ENCODE measurements at places on chromosomes 7 and 10.

DNA sequence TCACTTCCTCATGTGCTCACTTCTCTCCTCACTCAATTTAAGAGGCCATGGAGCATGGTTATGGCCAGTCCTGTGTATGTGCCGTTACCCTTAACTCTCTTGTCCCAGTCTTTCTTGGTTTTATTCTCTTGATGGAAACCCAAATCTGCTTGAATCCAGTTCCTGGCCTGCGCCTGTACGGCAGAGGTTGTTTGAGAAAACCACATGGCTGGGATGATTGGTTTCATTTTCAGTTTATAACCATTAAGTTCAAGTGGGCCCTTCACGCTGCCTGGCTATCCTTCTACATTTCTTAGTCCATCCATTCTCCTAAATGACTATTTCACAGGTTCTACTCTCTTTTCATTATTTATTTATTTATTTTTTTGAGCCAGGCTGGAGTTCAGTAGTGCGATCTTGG lies 1.6 kb upstream of the ZNF239 start:
- DNase-seq, result no peak

DNA sequence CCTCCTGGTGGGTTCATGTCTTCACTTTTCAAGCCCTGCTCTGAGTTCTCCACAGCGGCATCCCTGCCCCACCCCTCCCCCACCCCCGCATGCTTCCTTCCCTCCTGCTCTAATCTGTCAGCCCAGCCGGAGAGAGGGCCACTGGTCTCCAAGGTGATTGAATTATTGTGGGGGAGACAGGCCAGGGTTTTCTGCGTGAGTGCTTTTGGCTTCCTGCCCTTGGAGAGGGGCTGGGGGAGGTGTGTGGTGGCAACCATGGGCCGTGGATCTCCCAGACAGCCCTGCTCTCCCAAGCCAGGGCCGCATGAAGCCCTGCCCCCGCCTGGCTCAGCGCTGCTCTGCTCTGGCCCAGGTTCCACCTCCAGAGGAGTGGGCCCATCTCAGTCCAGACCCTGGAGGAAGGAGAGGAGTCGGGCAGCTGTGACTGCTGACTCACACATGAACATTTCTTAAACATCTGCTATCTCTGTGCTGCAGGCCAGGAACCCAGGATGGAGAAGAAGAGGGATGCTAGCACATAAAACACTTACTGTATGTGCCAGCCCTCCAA lies 109.9 kb downstream of the ZMIZ1 start:
- no peak for DNase-seq

DNA sequence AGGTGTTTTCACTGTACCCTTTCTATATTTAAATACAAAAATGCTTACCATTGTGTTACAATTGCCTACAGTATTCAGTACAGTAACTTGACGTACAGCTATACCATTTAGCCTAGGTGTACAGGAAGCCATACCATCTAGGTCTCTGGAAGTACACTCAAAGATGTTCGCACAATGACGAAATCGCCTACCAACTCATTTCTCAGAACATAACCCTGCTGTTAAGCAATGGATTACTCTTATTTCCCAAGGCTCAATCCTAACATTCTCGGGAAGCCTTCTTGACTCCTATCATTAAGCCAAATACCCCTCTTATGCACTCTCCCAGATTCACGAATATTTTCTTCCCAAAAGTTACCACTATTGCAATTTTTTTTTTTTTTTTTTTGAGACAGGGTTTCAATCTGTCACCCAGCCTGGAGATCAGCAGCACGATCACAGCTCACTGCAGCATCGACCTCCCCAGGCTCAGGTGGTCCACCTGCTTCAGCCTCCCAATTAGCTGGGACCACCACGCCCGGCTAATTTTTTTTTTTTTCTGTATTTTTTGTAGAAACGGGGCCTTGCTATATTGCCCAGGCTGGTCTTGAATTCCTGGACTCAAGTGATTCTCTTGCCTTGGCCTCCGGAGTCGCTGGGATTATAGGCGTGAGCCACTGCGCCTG lies 1.5 kb downstream of the CWF19L1 start:
- DNase-seq, result no peak

GRCh38 chr10:124116771-124117510 lies 23.5 kb upstream of the CHST15 start:
- no peak for DNase-seq

- DNase-seq, result no peak
Measured at GRCh38 chr7:123498031-123498430, 36.4 kb downstream of the IQUB start.

DNA sequence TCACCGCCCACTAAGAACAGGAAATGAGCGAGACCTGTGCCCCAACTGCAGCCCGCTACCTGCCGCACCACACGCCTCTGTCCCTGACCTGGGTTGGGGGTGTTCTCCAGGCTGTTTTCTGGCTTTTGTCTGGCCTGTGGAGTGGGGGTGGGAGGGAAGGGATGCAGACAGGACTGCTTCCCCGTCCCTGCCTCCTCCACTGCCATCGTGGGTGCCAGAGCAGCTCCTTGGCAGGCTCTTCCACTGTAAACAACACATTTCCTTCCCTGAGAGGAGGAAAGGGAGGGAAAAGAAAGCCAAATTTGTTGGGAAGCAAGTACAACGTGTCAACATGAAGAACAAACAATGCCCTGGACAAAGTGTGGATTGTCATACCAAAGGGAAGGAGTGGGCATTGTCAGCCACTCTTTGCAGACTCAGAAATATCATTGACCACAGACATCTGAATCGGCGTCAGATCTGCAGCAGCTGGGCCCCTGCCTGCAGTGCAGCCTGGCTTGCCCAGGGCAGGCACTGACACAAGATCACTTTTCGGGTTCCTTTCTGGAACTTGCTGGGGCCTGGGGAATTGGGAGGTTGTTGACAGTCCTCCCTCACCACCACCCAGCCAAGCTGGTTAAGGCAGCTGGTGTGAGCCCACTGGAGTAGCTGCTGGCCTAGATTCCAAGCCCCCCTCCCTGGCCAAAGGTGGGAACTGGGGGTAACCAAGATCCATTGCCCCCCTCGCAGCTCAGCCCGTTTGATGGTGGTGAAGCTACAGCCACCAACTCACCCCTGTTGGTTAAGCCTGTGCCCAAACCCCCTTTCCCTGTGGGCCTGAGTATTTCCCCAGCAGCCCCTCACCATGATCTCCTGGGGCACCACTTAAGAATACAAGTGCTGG lies 22.6 kb upstream of the TRIM8 start:
- no peak for DNase-seq

DNA sequence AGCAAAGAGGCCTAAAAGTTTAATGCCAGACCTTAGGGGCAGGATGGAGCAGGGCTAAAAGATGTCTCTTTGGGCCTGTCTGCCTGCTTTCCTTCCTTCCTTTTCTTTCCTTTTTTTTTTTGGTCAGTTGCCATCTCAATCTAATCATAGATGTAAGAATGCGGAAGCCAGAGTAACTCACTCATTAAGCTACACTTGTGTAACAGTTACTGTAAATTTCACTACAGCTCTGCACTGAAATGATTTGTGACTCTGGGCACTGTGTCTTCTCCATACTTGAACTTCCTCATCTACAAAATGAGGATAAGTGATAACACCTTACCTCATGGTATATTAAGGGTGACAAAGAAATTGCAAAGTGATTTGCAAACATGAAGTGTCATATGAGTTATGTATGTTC lies 75.5 kb upstream of the AGK start:
- DNase-seq, result no peak

- DNase-seq, result no peak
Measured at GRCh38 chr7:155935005-155935557, 122.8 kb upstream of the SHH start.

- DNase-seq, result no peak
Measured at GRCh38 chr10:61819208-61819607, 82.3 kb upstream of the ARID5B start.

GRCh38 chr7:117087639-117088396 lies 134.5 kb downstream of the ST7 start:
- no peak for DNase-seq

GRCh38 chr10:28711041-28711440 lies 33.7 kb downstream of the BAMBI start:
- no peak for DNase-seq

DNA sequence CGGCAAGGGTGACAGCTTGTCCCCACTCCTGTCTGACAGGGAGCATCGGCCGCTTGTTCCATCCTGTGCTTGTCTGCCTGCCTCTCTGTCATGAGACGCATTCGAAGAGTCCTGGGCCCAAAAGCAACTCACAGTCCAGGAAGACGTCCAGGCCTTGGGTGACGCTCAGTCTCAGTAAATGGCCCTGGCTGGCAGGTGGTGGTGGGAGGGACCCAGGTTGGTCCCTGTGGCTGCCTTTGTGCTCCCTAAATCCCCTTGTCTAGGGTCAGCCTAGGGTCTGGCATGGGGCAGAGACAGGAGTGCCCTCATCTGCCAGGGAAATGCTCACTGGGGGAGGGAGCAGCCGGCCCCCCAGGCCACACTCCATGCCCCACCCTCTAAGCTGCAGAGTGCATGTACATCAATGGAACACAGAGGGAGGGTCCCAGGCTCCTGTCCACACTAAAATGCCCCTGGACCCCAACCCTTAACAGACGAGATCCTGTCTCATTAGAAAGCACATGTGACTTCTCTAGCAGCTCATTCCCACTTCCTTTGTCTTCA lies 295.2 kb upstream of the ZNF32 start:
- DNase-seq, result no peak

- no peak for DNase-seq
Measured at GRCh38 chr7:131629217-131629882, 72.9 kb upstream of the PODXL start.

DNA sequence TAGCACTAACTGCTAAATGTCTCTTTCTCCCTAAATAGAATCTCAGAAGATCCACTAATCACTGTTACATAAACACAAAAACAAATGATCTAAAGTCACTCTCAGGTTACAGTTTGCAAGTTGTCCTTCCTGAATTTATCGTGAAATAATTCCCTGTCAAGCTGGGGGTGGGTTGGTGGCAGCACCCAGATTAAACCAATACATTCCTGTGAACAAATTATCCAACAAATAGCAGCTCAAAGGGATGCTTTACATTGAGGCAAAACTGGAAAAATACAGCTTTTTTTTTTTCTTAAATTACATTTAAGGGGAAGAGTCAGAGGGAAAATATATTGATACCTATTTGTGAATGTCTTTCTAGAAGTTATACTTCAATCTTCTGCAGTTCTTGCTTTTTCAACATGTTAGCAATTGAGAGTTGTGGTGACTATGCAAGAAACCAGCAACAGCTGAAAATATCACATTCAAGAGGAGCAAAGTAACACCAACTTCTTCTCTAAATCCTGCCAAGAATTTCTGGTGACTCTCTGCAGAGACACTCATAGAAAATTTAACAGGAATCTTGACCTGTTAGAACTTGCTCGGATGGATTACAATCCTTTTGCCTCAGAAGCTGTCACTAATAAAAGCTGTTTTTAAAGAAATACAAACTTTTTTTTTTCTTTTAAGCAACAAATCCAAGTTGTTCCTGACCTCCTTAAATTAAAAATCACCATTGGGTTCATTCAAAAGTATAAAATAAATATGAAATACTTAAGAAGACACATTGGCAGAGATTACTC lies 18.9 kb downstream of the LMOD2 start:
- no peak for DNase-seq

- no peak for DNase-seq
Measured at GRCh38 chr10:15137636-15138035, 30.9 kb downstream of the NMT2 start.

DNA sequence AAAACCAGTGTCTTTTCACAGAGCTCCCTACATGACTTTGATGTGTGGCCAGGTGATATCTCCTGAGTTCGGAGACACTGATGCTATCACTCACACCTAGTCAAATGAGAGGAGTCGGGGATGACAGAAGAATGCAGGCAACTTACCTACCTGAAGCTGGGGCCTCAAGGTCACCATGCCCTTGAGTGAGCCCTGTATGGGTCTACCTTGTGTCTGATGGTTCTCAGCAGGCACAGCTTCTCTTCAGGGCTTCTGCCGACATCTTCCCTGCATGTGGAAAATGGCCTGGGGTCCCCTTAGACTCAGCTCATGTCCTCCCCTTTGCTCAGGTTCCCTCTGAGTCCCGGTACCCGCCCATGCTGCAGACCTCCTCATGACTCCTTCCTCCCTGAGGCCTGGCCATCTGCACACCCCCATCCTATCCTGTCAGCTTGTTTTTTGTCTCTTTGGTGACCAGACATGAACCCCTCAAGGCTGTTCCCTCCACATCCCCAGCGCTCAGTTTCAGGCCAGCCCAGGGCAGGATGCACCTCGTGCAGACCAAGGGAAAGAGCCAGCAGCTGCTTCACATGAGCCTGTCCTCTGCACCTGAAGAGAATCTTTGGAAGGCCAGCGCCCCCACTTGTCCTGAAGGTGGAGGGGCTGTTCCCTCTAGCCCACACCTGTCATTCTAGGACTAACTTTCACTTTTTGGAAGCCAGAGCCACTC lies 74.6 kb upstream of the GDF10 start:
- no peak for DNase-seq

GRCh38 chr7:23373151-23374004 lies 74.2 kb downstream of the MALSU1 start:
- DNase-seq, result peak; percentile 69

GRCh38 chr10:108775911-108776475 lies 1147.3 kb downstream of the XPNPEP1 start:
- no peak for DNase-seq

GRCh38 chr10:3362394-3362793 lies 189.8 kb upstream of the PITRM1 start:
- DNase-seq, result no peak

GRCh38 chr10:21076381-21076780 lies 179.3 kb upstream of the NEBL start:
- no peak for DNase-seq

- no peak for DNase-seq
Measured at GRCh38 chr7:2013381-2014311, 219.1 kb downstream of the MAD1L1 start.

- DNase-seq, result no peak
Measured at GRCh38 chr10:124703778-124704427, 40.3 kb downstream of the FAM53B start.

GRCh38 chr7:51065766-51066165 lies 250.8 kb downstream of the COBL start:
- DNase-seq, result no peak

- DNase-seq, result no peak
Measured at GRCh38 chr7:25857376-25858067, 294.5 kb upstream of the NFE2L3 start.

DNA sequence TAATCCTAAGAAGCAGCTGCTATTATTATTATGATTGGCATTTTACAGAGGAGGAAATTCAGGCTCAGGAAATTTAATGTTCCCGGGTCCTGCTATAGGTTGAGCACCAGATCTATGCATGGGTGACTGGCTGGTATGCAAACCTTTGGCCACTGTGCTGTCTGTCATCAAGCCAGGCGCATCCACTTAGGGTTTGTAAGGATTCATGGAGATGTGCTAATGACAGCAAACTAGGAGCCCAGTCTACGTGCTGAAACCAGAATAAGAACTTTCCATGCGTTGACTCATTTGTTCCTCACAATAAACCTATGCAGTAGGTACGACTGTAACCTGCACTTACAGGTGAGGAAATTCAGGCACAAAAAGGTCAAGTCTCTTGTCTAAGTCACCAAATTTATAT lies 64.5 kb upstream of the ZMIZ1 start:
- DNase-seq, result no peak

- DNase-seq, result no peak
Measured at GRCh38 chr10:31321396-31321941, 2.5 kb downstream of the ZEB1 start.

- no peak for DNase-seq
Measured at GRCh38 chr7:113179313-113179712, 61.0 kb upstream of the SMIM30 start.

GRCh38 chr7:155567646-155568332 lies 21.4 kb upstream of the CNPY1 start:
- DNase-seq, result no peak
